Activated CD8-positive, alpha-beta T cell treated with anti-CD3 and anti-CD28 coated beads for 36 hours (primary cell): ENCODE measurements at places on chromosomes 1 and 21. TPM values are rescaled to one million over a fixed set of nuclear protein-coding genes. Genes with fewer than 3 reads are reported as not detected.

LINGO4 gene
- not detected for total RNA-seq

SPRR2D gene
- not detected for total RNA-seq

TFF3 gene
- total RNA-seq, result not detected

AGPAT3 gene
- 59.3 TPM for total RNA-seq

TBX15 gene
- not detected for total RNA-seq
